ENCODE measurements at places on chromosomes 7 and 10.

GRCh38 chr10:96441322-96441885 is 72.3 kb downstream of the TLL2 start:
- no peak for DNase-seq

DNA sequence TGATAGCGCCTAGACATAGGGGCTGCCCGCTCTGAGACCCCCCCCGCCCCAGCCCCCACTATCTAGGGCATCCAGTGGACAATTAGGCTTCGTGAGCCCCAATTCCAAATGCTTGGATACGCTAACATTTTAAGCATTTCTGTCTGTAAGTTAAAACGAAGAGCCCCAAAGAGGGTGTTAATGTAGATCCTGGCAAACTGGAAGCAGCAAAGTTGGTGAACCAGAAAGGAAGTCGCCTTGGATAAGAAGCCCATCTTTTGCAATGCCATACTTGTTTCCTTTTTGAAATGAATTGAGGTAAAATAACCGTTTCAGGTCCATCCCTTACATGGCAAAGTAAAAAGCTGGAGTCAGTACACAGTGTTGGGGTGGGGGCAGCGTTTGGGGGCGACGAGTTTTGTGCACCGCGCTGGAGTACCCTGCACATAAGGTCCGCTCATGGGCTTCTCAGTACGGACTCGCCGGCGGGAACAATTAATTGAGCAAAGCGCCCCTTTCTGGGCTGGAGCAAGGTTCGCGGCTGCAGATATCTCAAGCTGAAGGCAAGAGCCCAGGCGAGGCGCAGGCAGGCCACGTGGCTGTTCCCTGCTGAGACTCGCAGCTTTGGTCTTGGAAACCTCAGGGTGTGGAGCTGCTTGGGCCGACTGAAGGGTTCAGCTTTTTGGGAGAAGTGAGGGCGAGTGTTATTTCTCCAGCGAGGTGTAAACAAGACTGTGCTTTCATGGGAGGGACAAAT is 1.4 kb upstream of the TWIST1 start:
- DNase-seq: no peak

GRCh38 chr10:25493122-25493893 is 318.5 kb downstream of the GPR158 start:
- no peak for DNase-seq

GRCh38 chr10:71209731-71210541 is 2.4 kb upstream of the UNC5B start:
- DNase-seq: no peak

DNA sequence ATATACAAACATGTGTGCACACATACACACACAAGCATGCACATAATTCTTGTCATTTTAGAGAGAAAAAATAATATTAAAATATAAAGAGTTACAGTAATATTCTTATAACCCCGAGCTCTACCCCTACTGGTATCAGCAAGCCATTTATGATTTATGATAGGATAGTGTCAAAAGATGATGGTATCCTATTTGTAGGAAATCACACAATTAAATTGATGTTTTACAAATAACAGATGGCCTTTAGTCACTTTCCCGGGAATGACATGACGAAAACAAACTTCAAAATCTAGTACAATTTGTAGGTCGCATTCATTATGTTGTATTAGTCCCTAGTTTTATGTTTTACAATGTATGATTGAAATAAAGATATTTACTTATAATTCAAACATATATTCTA is 36.8 kb downstream of the THSD7A start:
- DNase-seq: no peak

GRCh38 chr10:44386546-44387052 is 1.7 kb upstream of the CXCL12 start:
- no peak for DNase-seq

GRCh38 chr10:118321724-118322575 is 20.2 kb downstream of the FAM204A start:
- DNase-seq: no peak

DNA sequence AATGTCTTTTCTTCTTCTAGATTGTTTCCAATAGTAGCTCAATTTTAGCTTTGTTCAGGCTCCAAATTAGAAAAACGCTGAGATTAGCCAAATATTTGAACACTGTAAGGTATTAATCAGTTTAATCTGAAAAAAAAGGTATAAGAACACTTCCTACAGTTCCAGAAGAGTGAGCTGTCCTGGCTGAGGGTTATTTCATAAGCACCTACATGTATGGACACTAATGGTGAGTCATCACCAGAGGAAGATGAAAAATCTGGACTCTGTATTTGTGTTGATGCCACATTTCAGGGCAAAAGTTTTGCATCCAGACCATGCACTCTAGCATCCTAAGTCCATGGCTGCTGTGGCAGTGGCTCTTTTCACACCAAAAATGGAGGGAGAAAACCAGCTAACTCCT is 189.5 kb downstream of the ANKRD30A start:
- no peak for DNase-seq

- no peak for DNase-seq
These were observed 220.0 kb downstream of the ARHGAP21 start for GRCh38 chr10:24503461-24504320.

- DNase-seq: no peak
These were observed 30.1 kb downstream of the APBB1IP start for GRCh38 chr10:26468291-26468690.

DNA sequence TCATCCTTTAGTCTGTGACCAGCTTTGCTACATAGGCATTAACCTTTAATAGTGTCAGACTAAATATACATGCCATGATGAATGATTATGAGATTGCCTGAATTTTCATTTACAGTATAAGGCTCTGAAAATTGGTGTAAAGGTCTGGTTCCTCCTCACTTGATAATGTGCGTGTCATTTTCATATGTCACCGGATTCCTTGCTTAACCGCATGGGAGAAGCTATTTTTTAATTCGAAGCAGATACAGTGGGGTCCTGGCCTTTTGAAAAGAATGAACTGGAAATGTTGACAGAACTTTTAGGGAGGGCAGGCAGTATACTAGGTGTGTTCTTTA is 192.4 kb upstream of the SH2B2 start:
- DNase-seq: no peak

GRCh38 chr7:112150823-112151641 is 55.2 kb downstream of the DOCK4 start:
- no peak for DNase-seq

DNA sequence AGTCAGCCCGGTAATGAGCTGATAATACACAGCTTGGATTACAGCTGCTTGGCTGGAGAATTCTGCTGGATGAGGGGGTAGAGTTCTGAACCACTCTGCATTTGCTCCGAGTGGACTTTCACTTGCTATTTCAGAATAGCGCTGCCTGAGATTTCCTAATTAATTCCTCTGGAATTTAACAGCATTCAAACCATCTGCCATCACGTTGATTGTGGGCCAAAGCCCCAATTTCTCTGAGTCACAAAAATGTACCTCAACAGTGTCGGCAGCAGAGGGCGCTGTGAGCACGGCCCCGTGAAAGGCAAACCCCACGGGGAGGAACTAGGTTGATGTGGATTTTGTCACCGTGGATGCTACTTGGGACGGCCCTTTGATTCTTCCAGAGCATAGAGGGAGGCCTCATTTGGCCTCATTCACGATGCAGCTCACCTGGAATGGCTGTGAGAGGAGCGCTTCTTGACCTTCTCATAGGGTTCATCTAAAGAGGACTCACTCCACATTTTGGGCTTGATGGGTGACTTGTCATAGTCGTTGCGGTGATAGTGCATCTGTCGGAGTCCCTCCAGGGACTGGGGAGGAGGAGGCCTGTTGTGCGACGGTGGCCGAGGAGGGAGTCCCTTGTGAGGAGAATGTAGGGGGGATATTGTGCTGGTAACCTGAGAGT is 73.3 kb downstream of the PRPF18 start:
- peak; percentile 61 for DNase-seq

- no peak for DNase-seq
These were observed 71.9 kb downstream of the JCAD start for GRCh38 chr10:29987471-29987870.

- no peak for DNase-seq
These were observed 3.8 kb downstream of the GPRIN2 start for GRCh38 chr10:46552526-46553237.

- no peak for DNase-seq
These were observed 56.8 kb upstream of the DDC start for GRCh38 chr7:50621973-50622490.

GRCh38 chr7:150947241-150947745 is 30.8 kb downstream of the KCNH2 start:
- DNase-seq: no peak

GRCh38 chr7:27930910-27931476 is 191.0 kb downstream of the TAX1BP1 start:
- no peak for DNase-seq

DNA sequence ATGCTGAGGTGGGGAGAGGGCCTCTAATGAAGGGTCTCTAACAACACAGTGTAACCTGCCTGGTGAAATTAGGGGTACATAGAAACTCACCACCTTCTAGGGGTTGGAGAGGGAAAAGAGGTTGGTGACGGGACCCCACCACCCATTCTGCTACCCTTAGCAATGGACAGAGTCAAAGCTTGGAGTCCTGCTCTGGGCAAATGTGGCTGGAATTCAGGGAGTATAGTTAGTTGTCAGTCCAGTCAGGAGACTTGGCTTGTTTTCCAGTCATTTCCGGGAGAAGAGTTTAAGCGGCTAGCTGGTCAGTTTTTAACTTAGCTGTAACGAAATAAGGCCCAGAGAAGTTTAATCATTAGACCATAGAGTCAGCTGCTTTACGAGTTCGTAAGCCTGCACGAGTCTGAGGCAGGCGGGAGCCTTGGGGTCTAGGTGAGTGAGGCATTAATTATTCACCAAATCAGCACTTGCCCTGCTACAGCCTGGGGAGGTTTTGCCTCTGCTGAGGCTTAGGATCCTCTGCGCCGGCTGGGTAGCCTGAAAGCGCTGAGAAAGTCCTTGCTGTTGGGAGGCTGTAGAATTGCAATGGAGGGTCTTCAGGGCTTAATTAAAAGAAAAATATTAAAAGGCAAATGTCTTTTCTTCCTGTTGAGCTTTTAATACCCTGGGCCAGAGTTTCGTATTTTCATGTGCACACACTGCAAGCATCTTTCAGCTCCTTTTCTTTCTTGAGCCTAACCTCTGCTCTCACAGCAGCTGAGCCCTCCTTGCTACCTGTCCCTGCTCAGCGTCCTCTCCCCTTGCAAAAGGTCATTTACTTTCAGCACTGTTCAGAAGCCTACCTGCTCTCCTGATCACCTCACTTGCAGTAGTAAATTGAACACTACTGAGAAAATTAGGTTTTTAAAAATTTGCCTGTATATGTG is 1.5 kb upstream of the LAMB1 start:
- DNase-seq: no peak

DNA sequence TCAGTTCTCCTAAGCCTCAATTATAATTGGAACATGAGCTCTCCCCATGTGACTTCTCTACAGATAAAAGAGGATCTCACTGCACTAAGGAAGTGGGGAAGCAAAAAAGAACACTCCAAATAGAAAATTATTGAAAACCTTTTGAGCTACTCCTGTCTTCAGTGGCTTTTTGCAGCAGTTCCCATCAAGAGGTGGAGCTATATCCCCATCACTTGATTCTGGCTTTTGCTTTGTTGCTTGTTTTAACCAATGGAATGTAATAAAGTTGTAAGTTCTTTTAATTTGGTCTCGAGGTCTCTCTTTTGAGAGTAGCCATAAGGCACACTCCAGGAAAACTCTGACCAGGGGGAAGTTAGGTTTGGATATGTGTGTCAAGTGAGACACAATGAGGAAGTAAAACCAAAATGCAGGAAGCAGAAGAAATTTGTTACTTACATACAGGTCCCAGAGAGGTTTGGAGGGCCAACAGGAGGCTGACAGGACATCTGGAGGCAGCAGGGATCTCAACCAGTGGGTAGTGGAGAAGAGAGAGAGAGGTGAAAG is 569.4 kb downstream of the HTR7 start:
- no peak for DNase-seq

DNA sequence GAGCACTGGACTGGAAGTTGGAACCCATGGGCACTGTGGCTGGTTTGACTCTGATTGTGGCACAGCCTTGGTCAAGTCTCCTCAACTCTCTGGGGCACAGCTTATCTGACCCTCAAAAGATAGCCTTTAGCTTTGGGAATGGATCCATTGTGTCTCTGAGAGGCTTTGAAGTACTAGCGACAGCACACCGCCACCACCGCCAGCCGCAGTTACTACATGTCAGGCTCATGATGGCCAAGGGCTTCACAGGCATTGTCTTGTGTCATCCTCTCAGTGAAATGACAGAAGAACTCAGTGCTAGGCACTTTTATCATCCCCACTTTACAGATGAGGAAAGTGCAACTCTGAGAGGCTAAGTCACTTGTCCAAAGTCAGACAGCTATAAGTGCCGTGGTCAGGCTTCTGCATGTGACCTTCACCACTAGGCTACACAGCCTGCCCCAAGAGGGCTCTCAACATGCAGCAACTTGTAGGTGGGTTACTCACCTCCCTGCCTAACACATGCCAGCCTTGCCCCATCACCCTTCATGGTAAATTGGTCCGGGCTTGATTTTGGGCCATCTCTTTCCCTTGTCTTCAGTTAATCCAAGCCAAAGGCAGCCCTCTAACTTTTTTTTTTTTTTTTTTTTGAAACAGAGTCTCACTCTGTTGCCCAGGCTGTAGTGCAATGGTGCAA is 44.1 kb downstream of the C10orf105 start:
- DNase-seq: no peak

DNA sequence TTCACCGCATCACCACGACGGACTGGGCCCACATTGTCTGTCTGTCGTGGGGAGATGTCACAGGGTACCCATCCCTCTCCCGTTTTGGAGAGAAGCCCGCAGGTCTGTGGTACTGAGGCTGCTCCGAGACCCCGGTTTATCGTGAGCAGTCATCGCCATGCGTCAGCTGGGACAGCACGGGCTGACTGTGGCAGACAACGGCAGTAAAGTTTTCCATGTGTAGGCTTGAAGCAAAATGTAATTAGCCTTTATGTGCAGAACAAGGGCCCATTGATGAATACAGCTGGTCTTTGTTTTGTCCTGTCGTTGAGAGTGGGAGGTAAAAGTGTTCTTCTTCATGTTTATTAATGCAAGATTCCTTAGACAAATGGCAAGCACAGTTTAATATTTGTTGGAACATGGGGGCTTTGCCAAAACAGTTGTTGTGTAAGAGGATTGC is 167.4 kb upstream of the SH2B2 start:
- DNase-seq: no peak

DNA sequence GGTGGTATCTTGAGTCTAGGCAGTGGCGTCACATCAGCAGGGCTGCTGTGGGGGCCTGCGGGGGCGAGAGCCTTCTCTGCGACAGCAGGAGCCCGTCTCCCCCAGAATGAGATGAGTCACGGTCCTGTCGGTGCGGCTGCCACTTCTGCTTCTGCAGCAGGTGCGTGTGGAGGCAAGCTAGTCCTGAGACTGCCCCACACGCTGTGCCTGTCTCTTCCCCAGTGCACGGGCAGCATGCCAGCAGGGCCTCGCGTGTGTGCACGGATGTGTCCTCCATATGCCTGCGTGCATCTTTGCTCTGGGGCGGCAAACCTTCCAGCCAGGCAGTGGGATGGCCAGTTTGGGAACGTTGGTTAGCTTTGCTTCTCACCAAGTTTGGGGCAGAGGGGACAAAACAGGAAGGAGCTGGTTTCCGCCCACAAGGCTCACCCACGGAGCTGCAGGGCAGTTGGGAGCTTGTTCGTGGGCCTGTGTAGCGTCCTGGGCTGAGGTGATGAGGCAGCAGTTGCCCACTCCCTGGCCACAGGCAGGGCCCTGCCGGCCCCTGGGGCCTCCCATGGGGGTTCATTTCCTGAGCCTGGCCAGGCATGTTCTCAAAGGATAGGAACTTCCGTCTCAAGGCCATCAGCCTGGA is 60.8 kb upstream of the PPIF start:
- peak; percentile 68 for DNase-seq

- DNase-seq: peak; percentile 67
These were observed 86.3 kb downstream of the RNF216 start for GRCh38 chr7:5694912-5695726.

Data from activated CD4-positive, alpha-beta T cell treated with anti-CD3 and anti-CD28 coated beads, Interleukin-2, amount 50 U/mL, for 4 hours (primary cell).